ENCODE measurements at places on chromosomes 2 and 18.

DNA sequence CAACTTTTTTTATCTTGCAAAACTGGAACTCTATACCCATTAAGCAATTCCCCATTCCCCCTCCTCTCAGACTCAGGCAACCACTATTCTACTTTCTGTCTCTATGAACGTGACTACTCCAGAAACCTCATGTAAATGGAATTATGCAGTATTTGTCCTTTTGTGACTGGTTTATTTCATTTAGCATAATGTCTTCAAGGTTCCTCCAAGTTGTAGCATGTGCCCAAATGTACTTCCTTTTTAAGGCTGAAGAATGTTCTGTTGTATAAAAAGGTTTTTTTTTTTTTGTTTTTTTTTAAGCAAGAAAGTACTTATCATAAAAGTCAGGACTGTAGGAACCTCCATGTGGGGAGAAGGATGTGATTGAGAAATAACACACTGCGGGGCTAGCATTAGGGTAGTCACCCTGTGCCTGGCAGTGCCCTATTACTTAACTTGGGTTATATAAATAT, 262.9 kb upstream of the FBXO11 start:
- no peak for DNase-seq

- no peak for DNase-seq
Measured at GRCh38 chr2:187976259-187976985, 315.3 kb upstream of the GULP1 start.

- no peak for DNase-seq
Measured at GRCh38 chr2:28970464-28971160, 10.5 kb upstream of the TOGARAM2 start.

DNA sequence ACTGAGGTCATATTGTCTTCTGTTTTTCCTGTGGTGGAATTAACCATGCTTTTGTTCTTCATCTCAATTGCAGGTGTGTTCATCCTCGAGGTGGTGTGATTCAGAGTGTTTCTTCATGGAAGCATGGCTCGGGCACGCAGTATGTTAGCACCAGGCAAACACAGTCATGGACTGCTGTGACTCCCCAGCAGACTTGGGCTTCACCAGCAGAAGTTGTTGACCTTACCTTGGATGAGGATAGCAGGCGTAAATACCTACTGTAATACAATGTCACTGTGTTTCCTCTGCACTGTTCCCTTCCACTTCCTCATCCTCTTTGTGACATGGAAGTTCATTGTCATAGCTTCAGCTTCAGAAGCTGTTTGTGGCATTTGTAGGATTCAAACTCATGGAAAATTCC, 158.7 kb downstream of the HAUS1 start:
- DNase-seq = no peak

DNA sequence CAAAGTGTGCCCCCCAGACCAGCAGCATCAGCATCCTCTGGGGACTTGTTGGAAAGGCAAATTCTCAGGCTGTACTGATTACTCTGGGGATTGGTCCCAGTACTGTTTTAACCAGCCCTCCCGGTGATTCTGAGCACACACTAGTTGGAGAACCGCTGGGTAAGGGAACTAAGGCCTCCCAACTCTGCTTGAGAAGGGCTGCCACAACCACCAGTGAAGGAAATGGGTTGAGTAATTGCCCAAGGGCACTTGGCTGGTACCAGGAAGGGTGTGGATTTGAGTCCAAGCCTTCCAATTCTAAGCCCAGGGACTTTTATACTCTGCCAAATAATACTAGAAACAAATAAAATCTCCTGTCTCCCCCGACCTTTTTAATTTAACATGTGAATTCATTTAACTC, 219.9 kb downstream of the SETBP1 start:
- no peak for DNase-seq

- DNase-seq = no peak
Measured at GRCh38 chr18:51654488-51655326, 457.2 kb upstream of the MEX3C start.

DNA sequence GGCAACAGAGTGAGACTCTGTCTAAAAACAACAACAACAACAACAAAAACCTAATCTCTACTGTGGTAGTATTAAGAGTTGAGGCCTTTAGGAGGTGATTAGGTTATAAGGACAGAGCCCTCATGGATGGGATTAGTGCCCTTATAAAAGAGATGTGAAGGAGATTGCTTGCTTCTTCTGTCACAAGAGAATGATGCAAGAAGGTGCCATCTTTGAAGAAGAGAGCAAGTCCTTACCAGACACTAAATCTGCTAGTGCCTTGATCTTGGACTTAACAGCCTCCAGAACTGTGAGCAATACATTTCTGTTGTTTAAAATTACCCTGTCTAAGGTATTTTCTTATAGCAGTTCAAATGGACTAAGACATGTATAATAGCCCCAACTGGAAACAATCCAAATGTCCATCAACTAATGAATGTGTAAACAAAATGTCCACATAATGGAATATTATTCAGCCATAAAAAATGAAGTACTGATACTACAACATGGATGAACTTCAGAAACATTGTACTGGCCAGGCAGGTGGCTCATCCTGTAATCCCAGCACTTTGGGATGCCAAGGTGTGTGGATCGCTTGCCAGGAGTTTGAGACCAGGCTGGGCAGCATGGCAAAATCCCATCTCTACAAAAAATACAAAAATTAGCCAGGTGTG, 1.6 kb upstream of the ARHGEF33 start:
- DNase-seq = no peak

- peak; percentile 12 for DNase-seq
Measured at GRCh38 chr2:205556841-205557539, 125.3 kb upstream of the NRP2 start.

DNA sequence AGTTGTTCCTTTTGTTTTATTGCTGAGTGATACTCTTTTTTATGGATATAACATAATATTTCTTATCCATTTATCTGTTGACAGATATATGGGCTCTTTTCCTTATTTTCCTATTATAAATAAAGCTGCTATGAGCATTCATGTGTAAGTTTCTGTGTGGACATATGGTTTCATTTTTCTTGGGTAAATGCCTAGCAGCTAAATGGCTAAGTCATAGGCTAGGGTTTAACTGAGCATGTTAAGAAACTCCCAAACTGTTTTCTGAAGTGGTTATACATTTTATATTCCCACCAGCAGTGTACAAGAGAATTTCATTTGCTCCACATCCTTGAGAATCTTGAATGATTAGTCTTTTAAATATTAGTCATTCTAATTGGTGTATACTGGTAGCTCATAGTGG, 786.6 kb upstream of the CDH2 start:
- DNase-seq = no peak

DNA sequence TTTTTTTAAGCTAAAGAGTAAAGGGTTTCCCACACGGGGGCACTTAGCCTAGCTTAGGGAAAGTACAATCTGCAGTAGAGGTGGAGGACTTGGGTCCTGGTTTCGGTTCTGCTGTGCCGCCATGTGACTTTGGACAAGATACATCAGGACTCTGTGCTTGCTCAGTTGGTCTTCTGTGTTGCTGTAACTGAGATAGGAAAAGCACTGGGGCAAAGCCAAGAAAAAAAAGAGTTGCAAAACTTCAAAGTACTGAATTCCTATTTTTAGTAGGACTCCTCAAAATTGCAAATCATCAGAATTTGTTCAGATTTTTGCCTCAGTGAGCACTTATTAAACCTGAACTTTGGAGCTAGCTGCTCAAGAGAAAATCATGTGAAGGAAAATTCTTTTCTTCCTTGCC, 96.3 kb upstream of the STON1 start:
- no peak for DNase-seq

DNA sequence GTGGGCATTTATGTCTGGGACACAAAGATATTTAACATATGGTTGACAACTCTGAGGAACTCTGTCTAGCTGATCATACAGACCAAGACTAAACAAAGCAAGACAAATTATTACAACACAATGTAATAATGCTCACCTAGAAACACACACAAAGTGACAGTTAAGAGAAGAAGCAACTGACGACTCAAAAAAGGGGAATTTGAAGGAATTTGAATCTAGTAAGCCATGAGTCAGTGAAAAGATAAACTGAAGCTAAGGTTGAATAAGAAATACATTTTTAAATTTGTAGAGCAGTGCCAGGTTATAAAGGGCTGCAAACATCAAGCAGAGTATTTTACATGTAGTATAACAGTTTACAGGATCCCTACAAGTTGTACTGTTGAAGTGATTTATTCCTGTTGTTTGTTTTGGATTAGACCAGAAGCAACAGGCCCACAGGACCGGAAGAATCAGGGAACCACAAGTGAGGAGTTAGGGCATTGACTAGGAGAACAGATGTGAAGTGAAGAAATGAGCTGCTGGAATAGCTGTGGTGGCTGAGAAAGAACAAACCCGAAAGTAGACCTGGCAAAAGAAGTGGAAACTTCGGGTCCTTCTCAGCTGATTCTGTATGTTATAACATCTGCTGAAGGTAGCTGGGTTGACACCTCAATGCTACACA, 35.6 kb downstream of the IFIH1 start:
- no peak for DNase-seq

GRCh38 chr2:119641562-119642258, 37.3 kb upstream of the TMEM177 start:
- DNase-seq = peak; percentile 79

DNA sequence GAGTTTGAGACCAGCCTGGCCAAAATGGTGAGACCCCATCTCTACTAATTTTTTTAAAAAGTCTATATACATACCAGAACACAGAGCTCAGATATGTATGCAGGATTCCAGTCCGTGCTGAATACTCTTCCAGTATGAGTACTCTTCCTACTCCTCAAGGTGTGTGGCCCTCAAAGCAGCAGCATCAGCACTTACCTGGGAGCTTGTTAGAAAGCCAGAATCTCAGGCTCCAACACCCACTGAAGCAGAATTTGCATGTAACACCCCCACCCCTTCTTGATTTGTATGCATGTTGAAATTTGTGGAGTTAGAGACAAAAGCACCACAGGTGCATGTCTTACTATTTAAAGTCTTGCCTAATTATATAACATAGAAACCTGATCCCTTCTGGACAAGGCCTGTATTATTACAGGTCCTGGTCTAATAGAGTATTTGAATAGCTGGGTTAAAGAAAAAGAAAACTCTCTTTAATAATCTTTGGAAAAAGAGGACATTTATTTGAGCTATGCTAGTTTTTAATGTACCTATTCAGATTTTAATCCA, 50.3 kb upstream of the NFE2L2 start:
- no peak for DNase-seq

- peak; percentile 56 for DNase-seq
Measured at GRCh38 chr2:88451811-88452564, 505 bp downstream of the FOXI3 start.

Measured in nephron progenitor cell (in vitro differentiated cells).